Memory B cell (primary cell): ENCODE measurements at places on chromosomes 11 and 22.

- no peak for DNase-seq
Measured at GRCh38 chr11:115065314-115065713, 387.0 kb downstream of the NXPE2 start.

GRCh38 chr22:37353839-37354238 is 71.5 kb downstream of the CYTH4 start:
- no peak for DNase-seq

DNA sequence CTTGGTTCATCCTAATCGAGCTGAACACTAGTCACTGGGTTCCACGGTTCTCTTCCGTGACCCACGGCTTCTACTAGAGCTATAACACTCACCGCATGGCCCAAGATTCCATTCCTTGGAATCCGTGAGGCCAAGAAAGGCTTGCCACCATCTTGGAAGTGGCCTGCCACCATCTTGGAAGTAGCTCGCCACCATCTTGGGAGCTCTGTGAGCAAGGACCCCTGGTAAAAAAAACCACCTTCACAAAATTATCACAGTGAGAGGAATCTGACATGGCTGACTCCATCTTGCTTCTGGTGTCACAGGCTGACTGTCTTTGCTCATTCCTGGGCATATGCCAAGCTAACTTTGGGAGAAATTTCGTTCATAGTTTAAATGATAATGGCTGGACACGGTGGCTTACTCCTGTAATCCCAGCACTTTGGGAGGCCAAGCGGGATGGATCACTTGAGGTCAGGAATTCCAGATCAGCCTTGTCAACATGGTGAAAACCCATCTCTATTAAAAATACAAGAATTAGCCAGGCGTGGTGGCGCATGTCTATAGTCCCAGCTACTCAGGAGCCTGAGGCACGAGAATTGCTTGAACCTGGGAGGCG is 18.9 kb upstream of the KCTD14 start:
- DNase-seq: no peak

GRCh38 chr22:46730568-46731245 is 7.3 kb downstream of the CERK start:
- DNase-seq: no peak

DNA sequence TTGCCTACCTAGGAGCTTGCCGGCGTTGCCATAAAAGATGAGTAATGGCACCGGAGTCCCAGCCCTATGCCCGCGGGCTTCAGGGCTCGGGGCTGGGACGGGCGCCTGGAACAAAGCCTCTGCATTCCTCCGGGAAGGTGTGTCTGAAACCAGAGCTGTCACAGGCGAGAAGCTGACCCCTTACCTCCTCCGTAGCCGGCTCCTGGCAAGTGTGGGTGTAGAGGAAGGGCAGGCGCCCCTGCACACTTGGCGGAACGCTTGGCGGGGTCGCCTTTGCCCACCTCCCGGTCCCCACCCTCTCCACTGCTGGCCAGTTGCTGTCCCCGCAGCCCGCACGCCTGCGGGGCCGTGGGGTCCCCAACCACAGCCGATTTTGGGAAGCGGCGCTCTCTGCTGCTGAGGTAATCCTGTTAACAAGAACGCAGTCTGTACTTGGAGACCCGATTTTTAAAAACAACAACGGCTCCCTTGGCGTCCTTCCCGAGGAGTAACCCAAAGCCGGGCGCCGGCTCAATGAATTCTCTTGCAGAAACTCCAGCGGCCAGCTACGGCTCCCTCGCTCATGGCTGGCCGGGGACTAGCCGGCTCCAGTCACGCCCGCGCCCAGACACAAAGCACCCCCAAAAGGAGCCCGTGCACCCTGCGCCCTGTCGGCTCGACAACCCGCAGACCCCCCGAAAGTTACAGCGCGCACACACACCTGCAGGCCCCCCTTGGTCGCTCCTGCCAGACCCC is 89.2 kb downstream of the PLEKHA7 start:
- DNase-seq: no peak

GRCh38 chr11:68584097-68584496 is 100.2 kb upstream of the GAL start:
- peak; percentile 63 for DNase-seq

DNA sequence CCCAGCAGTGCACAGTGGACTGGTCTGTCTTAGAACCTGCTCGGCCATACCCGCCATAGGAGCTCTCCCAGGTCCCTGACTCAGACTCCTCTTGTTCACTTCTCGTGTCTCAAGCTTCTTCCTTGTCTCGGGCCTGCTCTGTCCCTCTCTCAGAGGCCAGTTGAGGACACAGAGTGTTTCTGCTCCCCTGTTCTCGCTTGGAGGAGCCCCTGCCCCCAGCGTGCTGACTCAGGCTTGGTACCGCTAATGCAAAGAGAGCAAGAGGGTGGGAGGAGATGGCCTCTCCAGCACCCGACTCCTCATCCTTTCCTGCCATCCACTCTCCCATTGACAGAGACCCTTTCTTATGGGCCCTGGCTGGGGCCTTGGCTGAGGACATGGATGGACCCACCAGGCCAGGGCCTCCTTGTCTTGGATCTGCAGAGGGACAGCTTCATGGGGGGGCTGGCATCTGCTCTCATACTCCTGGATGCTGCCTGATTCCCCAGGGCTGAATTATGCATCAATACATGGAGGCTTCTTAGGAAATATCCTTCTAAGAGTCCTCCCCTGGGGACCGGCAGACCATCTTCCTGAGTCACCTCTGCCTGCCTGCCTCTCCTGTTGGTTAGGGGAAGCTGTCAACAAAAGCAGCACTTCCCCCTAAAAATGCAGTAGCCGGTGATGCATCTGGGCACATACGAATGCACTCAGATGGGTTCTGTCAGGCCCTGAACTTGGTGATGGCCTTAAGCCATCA is 15.9 kb downstream of the TSPAN18 start:
- no peak for DNase-seq

DNA sequence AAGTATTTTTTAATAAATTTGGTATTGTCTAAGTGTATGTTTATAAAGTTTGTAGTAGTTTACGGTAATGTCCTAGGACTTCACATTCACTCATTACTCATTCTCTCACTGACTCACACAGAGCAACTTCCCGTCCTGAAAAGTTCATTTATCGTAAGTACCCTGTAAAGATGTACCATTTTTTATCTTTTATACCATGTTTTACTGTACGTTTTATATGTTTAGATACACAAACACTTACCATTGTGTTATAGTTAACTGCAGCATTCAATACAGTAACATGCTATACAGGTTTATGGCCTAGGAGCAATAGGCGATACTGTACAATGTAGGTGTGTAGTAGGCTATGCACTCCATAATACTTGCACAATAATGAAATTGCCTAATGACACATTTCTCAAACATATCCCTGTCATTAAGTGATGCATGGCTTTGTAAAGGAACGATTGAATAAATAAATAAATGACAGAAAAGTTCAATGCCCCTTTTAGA is 12.5 kb upstream of the CARD18 start:
- no peak for DNase-seq
